ENCODE measurements at places on chromosomes 5 and 9. TPM values are rescaled to one million over a fixed set of nuclear protein-coding genes. Genes with fewer than 3 reads are reported as not detected.

SPTAN1 gene
- 685 TPM for polyA plus RNA-seq

PLCXD3 gene
- polyA plus RNA-seq: 9.7 TPM

SHB gene
- polyA plus RNA-seq: 0.14 TPM

RUFY1 gene
- 11.8 TPM for polyA plus RNA-seq

CAVIN4 gene
- polyA plus RNA-seq: 0.11 TPM

FAM151B gene
- polyA plus RNA-seq: 1.7 TPM

BRD3 gene
- 1.7 TPM for polyA plus RNA-seq

MLANA gene
- polyA plus RNA-seq: not detected

AJM1 gene
- not detected for polyA plus RNA-seq

LECT2 gene
- polyA plus RNA-seq: not detected

UBE2D2 gene
- polyA plus RNA-seq: 57.5 TPM

C5orf58 gene
- polyA plus RNA-seq: not detected

MGAT4B gene
- polyA plus RNA-seq: 1.6 TPM

IL17B gene
- polyA plus RNA-seq: not detected

EFCAB9 gene
- not detected for polyA plus RNA-seq

FYB1 gene
- polyA plus RNA-seq: 0.87 TPM

PAPPA gene
- polyA plus RNA-seq: 0.29 TPM

FRRS1L gene
- polyA plus RNA-seq: 37.6 TPM

PPP2CA gene
- polyA plus RNA-seq: 255 TPM

HMMR gene
- not detected for polyA plus RNA-seq

LRRC70 gene
- polyA plus RNA-seq: 0.35 TPM

SPARC gene
- polyA plus RNA-seq: 35.7 TPM

NEURL1B gene
- not detected for polyA plus RNA-seq

POU5F2 gene
- polyA plus RNA-seq: 0.14 TPM

TARS1 gene
- 122 TPM for polyA plus RNA-seq

GALNT12 gene
- polyA plus RNA-seq: not detected

TAF11L5 gene
- not detected for polyA plus RNA-seq

NUDCD2 gene
- 18.9 TPM for polyA plus RNA-seq

GAS1 gene
- 1.0 TPM for polyA plus RNA-seq

SHISAL2B gene
- polyA plus RNA-seq: not detected

MORN5 gene
- polyA plus RNA-seq: 2.7 TPM

RNF130 gene
- 31.2 TPM for polyA plus RNA-seq

AGXT2 gene
- polyA plus RNA-seq: not detected

CCIN gene
- polyA plus RNA-seq: not detected

INSL4 gene
- not detected for polyA plus RNA-seq

SLC4A9 gene
- polyA plus RNA-seq: 0.11 TPM

SELENOP gene
- 30.3 TPM for polyA plus RNA-seq

NIPAL4 gene
- polyA plus RNA-seq: not detected

ARL14EPL gene
- not detected for polyA plus RNA-seq

MED27 gene
- 13.7 TPM for polyA plus RNA-seq

NKD2 gene
- 0.48 TPM for polyA plus RNA-seq

CKMT2 gene
- polyA plus RNA-seq: not detected

ALAD gene
- polyA plus RNA-seq: 10.7 TPM

RUSC2 gene
- 3.3 TPM for polyA plus RNA-seq

CYLC2 gene
- polyA plus RNA-seq: not detected

TPPP gene
- polyA plus RNA-seq: 2.4 TPM

ROR2 gene
- not detected for polyA plus RNA-seq

BICD2 gene
- polyA plus RNA-seq: 6.1 TPM

PCDHGB5 gene
- not detected for polyA plus RNA-seq
